ENCODE measurements at places on chromosomes 7 and 10.
A peak's percentile ranks its signal among the peaks of the same experiment; 100 is the strongest.

GRCh38 chr7:135270577-135271254 is 37.1 kb downstream of the STRA8 start:
- no peak for DNase-seq

- DNase-seq, result peak; percentile 41
Observed at GRCh38 chr10:133260895-133261725, 15.6 kb downstream of the ADAM8 start.

- no peak for DNase-seq
Observed at GRCh38 chr10:3231951-3232730, 59.6 kb upstream of the PITRM1 start.

- DNase-seq, result no peak
Observed at GRCh38 chr7:84134169-84134568, 60.4 kb downstream of the SEMA3A start.

GRCh38 chr10:100730725-100731406 is 14.5 kb upstream of the PAX2 start:
- DNase-seq, result no peak

- DNase-seq, result no peak
Observed at GRCh38 chr10:49139028-49139845, 5.4 kb upstream of the FAM170B start.

DNA sequence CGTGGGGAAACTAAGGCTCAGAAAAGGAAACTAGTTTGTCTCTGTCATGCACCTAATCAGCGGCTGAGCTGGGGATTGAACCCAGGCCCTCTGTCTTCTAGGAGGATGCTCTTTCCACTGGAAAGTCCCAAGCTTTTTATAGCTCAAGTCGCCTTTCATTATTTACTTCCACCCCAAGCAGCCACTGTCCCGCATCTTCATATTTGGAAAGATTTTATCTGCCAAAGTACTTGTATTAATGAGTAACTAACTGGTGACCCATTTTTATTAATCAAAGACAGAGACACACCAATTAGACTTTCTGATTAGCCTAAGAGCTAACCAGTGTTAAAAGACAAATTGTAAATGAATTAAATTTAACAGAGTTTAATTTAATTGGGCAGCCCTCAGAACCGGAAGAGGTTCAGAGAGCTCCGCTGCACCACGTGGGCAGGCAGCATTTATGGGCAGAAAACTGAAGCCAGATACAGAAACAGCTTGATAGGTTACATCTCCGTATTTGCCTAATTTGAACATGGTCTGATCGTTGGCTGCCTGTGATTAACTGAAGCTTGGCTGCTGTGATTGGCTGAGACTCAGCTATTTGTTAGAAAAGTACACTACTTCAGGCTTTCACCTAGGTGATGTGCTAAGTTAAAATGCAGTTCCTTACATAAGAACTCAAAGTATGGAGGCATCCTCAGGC is 78.5 kb upstream of the PDCD4 start:
- no peak for DNase-seq

GRCh38 chr7:101843293-101844271 is 26.2 kb downstream of the CUX1 start:
- no peak for DNase-seq

- no peak for DNase-seq
Observed at GRCh38 chr10:60032723-60033122, 126.4 kb upstream of the CCDC6 start.

DNA sequence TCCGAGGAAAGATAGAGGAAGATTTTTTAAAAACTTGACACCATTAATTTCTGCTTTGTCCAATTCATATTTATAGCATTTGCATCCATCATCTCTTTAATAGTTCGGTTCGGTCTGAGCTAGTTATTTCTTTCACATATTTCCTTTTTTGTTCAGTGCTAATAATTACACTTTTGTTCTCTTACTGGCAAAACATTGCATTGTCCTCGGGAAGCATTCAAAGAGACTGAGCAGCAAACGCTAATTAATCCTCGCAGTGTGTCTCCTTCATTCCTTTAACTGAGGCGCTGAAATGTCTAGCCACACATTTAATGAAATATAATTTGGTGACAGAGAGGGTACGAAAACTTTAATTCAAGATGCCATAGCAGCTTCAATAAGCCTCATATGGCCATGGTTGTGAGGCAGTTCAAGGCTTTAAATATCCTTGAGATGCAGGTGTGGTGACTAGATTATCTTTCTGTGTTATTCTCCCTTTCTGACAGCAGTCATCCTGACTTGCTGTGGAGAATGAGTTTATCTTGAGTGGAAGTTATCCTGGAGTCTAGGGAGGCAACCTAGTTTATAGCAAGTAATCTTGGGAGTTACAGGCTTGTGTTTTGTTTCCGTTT is 431.4 kb downstream of the SDK1 start:
- DNase-seq, result no peak

- no peak for DNase-seq
Observed at GRCh38 chr7:95209276-95209675, 115.1 kb downstream of the PON1 start.

- no peak for DNase-seq
Observed at GRCh38 chr7:55130395-55131141, 111.8 kb downstream of the EGFR start.

DNA sequence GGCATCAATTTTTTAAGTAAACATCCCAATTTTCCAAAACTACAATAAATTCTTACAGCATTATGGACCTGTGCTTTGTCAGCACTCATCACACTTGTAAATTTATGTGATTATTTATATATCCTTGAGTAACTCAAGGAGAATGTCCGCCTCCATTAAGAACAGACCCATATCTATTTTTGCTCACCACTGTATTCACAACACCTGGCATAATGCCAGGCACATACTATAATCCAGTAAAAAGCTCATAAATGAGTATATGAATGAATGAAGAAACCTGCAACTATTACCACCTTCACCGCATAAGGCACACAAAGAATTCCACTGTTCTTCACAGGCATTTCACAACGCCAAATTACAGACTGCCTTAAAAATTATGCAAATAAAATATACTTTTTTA is 46.9 kb downstream of the MINDY3 start:
- DNase-seq, result no peak

GRCh38 chr7:36562121-36562520 is 162.2 kb downstream of the AOAH start:
- no peak for DNase-seq

DNA sequence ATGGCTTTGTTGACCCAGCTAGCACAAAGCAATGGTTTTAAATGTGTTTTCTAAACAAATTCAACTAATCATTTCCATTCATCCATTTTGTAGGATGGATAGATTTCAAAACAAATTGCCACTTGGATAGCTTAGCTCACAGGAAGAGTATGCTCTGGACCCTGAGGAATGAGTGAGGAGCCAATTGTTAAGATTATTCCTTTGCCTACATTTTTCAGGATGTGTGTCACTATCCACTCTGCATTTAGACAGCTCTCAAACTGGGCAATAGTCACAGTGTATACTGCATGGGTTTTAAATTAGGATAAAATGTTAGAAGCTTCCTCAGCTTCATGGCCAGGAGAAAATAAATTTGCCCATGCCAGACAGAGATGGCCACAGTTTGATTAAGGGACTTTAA is 605.6 kb upstream of the TEX47 start:
- no peak for DNase-seq

Measured in activated effector memory CD4-positive, alpha-beta T cell treated with Interleukin-2 at 50 U/mL for 16 hours (primary cell).